ENCODE measurements at places on chromosomes 1 and 21.

DNA sequence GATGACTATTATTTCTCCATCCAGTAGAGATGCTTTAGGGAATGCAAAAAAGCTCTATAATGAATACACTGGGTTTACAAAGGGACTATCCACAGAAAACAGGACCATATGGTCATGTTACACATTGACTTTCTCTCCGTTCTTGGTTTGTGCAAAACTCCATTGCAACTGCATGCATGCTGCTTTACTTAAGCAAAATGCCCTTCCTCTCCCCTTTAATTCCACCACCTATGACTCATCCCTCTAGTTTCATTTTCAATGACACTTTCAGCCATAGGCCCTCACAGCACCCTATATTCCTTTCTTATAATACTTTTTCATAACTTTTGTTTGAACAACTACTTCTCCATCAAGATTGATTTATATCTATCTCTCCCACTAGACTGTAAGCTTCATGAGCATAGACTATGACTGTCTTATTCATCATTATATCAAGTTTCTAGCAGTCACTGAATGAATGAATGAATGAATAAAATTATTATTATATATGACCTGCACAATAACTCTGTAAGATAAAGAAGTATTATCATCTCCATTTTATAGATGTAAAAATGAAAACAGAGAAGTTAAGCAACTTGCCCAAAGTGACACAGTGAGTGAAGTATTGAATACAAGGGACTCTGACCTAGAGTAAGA is 248.9 kb downstream of the PLPP3 start:
- no peak for DNase-seq

GRCh38 chr1:224205438-224205840 is 22.4 kb downstream of the DEGS1 start:
- DNase-seq, result no peak

DNA sequence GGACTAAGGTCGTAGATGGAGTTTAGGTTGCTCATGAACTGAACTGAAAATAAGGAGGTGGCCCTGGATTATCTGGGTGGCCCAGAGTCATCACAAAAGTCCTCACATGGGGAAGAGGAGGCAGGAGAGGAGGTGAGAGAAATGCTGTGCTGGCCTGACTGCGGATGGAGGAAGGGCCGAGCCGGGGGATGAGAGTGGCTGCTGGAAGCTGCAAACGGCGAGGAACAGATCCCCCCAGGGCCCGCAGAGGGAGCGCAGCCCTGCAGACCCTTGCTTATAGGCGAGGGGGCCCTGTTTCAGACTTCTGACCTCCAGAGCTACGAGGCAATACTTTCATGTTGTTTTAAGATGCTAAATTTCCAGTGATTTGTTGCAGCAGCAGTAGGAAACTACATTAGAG is 102.7 kb upstream of the C1orf174 start:
- no peak for DNase-seq

DNA sequence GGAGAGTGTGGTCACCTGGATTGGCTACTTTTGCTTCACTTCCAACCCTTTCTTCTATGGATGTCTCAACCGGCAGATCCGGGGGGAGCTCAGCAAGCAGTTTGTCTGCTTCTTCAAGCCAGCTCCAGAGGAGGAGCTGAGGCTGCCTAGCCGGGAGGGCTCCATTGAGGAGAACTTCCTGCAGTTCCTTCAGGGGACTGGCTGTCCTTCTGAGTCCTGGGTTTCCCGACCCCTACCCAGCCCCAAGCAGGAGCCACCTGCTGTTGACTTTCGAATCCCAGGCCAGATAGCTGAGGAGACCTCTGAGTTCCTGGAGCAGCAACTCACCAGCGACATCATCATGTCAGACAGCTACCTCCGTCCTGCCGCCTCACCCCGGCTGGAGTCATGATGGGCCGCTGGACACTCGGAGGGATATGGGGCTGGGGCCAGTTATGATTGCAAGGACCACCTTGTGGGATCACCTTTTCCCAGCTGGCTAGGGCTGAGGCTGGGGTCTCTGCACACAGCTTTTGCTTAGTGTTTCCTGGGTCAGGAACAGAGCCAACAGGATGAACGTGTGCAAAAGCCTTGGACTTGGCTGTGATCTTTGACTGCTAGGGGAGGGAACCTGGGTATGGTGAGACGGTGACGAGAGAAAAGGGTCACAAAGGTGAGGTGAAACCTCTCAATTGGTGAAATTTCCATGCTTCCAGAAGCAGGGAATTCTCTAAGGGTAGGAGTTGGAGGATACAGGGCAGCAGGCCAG is 4.3 kb upstream of the GNAI3 start:
- DNase-seq, result no peak

DNA sequence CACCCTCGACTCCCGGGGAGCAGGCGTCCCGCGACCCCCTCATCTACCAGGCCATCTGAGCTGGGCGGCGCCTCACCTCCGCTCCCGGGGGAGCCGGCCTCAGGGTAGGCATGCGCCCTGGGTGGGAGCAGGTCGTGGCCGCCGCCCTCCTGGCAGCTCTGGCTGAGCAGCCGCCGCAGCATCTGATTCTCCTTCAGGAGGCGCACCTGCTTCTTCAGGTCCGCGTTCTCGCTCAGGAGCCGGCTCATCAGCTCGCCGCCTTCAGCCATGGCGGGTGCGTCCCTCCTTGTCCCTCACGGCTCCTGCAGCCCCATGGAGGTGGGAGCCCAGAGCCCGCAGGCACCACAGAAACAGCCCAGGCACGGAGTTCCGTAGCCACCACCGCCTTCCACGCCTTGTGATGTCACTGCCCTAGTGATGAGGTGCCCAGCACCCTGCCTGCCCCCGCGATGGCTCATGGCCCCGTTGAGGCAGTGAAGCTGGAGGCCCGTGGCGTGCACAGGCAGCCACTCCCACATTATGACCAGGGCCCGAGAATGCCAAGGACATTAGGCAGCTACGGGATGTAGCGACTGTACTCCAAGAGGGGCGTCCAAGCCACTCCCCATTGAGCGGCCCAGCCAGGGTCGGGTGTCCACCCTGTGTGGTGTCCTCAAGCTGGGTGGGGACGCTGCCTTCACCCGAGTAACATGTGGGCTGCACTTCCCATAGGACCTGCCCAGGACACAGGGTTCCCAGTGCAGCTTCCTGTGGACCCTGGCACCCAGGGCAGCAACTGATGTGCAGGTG is 1.5 kb downstream of the SPATC1L start:
- peak; percentile 81 for DNase-seq

GRCh38 chr1:231039161-231040018 is 664 bp downstream of the FAM89A start:
- DNase-seq, result peak; percentile 14

- peak; percentile 62 for DNase-seq
Observed at GRCh38 chr1:204493984-204494280, 673 bp downstream of the PIK3C2B start.

DNA sequence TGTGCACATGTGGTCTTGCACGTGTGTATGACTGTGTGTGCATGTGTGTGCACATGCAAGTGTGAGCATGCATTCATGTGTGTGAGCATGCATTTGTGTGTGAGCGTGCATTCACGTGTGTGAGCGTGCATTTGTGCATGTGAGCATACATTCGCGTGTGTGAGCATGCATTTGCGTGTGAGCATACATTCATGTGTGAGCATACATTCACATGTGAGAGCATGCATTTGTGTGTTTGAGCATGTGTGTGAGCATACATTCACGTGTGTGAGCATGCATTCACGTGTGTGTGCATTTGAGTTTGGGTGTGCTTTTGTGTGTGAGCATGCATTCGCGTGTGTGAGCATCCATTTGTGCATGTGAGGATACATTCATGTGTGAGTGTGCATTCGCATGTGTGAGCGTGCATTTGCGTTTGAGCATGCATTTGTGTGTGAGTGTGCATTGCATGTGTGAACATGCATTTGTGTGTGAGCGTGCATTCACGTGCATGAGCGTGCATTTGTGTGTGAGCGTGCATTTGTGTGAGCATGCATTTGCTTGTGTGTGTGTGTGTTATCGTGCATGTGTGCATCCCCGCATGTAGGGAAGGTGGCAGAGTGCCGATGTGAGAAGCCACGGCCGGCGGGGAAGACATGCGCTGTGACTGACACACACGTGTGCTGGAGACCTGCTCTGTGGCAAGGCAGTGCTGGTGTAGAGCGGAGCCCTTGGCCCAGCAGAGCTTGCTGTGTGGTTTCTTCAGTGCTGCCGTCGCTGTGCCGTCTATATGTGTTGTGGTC is 18.2 kb downstream of the ITGB2 start:
- no peak for DNase-seq

DNA sequence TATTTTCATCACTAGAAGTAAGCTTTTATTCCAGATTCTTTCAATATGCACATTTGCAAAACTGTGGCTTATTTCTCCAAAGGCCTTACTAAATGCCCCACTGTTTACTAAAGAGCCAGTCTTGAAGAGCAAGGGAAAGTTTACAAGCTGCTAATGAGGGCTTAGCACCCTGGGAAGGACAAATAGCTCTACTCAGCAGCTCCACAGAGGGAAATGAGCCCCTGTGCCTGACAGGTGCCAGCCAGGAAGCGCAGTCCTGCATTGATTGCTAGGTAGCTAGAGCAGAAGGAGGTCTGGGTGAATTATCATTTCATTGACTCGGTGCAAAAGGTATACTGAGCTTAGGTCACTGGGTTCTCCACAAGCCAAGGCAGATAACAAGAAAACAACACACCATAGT is 307.0 kb downstream of the SETD4 start:
- no peak for DNase-seq

DNA sequence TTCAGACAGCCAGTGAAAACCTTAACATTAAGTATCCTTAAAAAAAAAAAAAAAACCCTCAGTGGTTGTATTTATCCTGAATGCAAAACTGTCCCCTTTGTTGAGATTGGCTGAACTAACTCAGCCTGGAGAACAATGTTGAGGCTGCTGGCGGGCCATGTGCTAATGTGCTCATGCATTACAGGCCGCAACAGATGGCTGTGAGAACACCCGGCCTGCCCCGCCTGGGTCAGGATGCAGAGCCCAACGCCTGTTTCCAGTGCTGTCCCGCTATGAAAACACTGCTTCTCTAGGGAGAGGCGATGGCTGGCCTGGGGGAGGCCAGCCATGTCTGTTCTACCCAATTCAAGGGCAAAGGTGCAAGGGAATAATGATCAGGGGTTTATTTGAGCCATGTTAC is 13.8 kb downstream of the OLIG2 start:
- DNase-seq, result no peak

DNA sequence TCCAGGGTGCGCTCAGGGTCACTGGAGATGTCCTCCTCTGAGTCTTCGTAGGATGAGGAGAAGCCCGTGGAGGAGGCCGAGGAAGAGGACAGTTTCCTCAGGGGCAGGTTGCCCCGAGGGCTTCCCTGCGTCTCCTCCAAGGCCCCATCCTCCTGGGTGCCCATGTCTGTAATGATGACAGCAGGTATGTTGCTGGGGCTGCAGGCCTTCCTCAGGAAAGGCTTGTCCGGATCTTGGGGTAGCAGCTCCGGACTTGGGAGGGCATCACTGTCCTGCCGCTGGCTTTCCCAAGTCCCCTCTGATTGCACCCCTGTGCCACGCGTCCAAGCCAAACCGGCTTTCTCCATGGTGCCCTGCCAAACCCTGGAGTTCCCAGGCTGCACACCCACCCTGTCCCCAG is 3.5 kb downstream of the ITPKB start:
- no peak for DNase-seq

DNA sequence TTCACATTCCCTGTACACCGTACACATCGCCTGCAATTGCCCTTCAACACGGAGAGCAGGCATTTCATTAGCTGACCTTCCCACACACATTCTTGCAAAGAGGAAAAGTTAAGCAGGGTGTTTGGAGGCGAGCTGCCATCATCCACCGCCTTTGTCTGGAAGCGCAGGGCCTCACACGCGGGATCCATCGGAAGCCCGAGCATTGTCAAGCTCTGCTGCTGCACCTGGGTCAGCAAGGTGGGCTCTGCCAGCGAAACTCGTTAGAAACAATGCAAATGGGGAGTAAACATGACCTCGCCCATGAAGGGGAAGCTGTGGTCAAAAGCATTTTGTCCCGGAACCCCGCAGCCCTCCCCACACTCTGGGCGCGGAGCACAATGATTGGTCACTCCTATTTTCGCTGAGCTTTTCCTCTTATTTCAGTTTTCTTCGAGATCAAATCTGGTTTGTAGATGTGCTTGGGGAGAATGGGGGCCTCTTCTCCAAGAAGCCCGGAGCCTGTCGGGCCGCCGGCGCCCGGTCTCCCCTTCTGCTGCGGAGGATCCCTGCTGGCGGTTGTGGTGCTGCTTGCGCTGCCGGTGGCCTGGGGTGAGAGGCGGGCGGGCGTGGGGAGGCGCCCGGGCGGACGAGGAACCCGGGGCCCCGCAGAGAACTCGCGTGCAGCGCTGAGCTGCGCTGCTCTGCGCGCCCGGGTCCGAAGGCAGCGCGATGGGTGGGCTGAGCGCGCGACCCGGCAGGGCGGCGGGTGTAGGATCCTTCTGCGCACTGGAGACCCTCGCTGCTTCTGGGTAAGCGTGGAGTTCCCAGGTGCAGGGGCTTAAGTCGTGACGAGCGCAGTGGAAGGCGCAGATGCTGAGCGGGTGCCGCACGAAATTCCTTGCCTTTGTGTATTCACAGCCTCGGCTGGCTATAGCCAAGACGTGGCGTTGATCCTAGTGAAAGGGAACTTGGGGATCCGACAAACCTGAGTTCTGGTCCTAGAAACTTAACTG is at the start of gene CR1:
CR1 (plus strand) TSS at position 357 of the 992 bp plus-strand sequence; CDS start at position 468, 111 bp downstream.
- DNase-seq, result peak; percentile 23

- no peak for DNase-seq
Observed at GRCh38 chr1:107830075-107830474, 134.9 kb downstream of the VAV3 start.

- no peak for DNase-seq
Observed at GRCh38 chr1:210662291-210663050, 333.8 kb downstream of the HHAT start.

GRCh38 chr21:44895859-44896258 is 22.4 kb upstream of the PTTG1IP start:
- DNase-seq, result no peak

DNA sequence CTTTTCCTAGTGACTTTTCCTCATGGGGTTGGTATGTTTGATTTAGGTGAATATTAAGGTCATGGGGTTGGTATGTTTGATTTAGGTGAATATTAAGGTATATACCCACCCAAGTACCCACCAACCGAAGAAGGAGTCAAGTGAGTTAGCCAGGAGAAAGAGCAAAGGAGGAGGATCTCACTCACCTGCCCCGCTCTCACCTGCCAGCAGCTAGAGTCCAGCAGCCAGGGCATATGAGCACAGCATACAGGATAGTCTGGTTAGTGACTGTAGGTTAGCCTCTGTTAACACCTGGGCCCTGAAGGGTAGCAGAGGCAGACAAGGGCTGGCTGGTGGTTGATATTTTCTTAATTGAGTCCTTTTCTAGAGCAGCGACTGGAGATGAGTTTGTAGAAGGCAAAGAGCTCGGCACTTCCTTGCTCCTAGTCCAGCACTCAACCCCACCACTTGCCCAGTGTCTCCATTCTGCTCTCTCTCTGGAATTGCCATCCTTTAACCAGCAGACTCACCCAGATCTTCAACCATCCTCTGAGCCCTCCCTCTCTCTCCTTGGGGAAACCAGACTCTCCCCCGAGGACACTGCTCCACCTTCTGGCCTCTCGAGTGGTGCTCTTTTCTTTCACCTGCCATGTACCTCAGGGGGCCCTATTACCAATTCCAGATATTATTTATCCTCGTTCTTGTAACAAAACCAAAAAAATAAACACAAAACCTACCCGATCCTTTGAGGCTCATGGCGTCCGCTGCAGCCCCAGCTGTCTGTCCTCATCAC is 16.3 kb upstream of the DESI2 start:
- no peak for DNase-seq

- DNase-seq, result no peak
Observed at GRCh38 chr1:228286505-228287417, 78.9 kb downstream of the OBSCN start.

- no peak for DNase-seq
Observed at GRCh38 chr1:96240438-96240837, 481.1 kb upstream of the PTBP2 start.

GRCh38 chr1:27388337-27389005 is 4.0 kb upstream of the GPR3 start:
- DNase-seq, result peak; percentile 84
